ENCODE measurements at places on chromosomes 7 and 10.

DNA sequence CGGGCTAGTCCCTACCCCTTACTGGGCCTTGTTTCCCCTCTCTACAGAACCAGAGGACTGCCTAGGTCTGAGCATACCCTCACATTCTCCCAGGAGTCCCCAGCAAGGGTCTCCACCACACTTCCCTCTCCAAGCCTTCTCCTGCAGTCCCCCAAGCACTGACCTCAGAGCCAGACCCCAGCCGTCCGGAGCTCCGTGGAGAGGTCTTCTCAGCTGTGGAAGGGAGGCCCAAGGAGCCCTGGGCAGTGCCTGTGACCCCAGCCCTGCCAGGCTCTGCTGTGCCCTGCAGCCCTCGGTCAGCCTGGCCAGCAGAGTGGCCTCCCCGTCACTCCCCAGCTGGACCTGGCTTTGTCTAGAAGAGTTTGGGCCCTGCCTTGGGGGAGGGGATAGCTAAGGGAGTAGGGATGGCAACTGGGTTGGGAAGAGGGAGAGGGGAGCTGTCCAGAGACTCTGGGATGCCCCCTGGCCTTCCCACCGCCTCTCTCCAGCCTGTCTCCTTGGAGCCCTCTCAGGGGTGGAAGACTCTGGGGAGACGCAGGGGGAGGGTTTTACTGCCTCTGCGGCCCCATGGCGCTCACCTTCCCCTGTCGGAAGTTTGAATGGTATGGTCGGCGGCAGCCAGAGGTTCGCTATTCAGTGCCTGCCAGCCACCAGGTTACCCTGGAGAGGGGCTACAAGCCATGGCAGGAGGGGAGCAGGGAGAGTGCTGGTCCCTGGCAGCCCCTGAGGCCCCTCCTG lies at the start of gene C10orf105:
Gene C10orf105 (minus strand): TSS at position 315 of the 738 bp plus-strand sequence. CDS start 3,441 bp downstream, outside the sequence.
- DNase-seq = no peak

GRCh38 chr10:102581401-102581800 lies 62.9 kb upstream of the TRIM8 start:
- no peak for DNase-seq

GRCh38 chr10:78000956-78001472 lies 28.3 kb downstream of the POLR3A start:
- no peak for DNase-seq

- no peak for DNase-seq
Measured at GRCh38 chr10:105288613-105289012, 647.5 kb downstream of the SORCS3 start.

DNA sequence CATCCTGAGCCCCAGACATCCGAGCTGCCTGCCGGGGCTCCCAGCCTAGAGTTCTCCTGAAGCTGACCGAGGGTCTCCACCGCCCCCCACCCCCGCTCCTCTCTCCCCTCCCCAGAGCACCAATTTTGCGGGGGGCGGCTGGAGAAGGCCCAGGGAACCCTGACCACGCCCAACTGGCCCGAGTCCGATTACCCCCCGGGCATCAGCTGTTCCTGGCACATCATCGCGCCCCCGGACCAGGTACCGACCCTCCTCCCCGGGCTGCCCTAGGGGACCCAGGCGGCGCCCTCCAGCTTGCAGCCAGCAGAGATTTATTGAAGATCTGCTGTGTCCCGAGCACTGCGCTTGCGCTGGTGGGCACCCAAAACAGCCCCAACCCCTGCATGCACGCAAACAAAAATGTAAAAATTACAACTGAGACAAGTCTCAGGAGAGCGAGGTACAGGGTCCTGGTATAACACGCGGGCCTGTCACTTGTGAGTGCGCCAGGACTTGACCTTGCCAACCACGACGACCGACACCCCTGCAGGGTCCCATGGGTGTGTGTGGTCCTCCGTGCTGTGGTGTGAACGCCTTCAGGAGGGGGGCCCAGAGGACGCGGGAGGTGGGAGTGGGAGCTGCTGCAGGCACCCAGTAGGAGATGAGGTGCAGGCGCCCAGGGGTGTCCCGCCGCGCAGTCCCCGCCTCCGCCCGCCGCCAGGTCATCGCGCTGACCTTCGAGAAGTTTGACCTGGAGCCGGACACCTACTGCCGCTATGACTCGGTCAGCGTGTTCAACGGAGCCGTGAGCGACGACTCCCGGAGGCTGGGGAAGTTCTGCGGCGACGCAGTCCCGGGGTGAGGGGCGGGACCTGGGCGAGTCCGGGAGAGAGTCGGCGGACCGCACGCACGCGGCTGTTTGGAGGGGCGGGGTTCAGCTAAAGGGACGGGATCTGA lies 3.1 kb downstream of the PCOLCE start:
- no peak for DNase-seq

- DNase-seq = no peak
Measured at GRCh38 chr10:128065881-128066534, 60.2 kb downstream of the MKI67 start.

DNA sequence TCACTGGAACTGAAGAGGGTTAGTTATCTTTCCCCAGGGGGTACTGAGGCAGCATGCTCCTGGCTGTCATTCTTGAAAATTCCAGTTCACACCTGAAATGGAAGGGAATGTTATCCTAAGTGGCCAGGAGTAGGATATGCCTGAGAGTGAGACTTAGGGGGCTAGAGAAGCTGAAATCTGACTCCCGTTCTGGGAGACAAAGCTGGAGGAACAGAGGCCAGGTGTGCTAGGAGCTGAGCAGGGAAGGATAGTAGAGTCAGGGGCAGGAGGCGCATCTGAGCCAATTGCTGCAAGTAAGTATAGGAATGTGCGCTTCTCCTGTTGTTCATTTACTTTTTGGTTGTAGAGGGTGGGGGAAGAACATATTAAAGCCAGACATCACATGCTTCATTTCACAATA lies 58.1 kb upstream of the KIAA1217 start:
- DNase-seq = no peak

DNA sequence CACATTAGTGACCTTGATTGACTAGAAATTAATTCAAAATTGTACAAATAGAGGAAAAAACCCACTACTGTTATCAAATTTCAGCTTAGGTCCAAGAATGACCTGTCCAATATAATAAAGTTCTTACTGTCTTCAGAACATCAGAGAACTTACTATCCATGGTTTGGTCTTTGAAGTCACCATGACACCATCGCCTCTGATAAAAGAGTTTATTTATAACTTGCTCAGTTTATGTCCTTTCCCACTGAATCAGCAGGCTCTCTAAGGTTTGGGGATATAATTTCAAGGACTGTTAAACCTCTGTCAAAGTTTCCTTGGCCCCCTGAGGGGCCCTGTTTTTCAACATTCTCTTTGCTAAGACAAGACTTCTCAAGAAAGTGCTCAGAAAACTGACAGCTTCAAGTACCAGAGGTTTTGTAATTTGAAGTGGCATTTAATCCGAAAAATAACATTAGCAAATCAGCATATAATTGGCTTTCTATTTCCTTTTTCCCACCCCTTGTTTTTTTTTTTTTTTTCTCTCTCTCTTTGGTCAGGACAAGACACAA lies 191.7 kb upstream of the FERD3L start:
- DNase-seq = no peak

DNA sequence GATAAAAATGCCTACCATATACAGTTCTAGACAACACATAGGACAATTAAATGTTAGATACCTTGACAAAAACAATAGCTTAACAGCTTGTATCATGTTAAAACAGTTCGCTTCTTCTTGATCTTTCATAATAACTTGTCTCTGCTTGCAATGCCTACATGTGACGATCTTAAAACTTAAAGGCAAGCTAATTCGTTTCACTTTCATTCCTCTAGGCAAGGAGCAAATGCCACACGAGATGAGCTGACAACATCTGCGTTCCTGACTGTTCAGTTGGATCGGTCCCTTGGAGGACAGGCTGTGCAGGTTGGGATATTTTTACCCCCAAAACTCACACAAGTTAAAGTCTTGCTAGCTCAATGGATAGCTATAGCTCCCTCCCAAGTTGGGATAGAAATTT lies 51.6 kb upstream of the ARL4A start:
- no peak for DNase-seq

GRCh38 chr10:5400468-5401240 lies 4.0 kb downstream of the TUBAL3 start:
- no peak for DNase-seq

All from stimulated activated CD4-positive, alpha-beta T cell treated with anti-CD3 and anti-CD28 coated beads, TNF-alpha, amount 100 ng/mL, for 24 hours (primary cell).